ENCODE measurements at places on chromosomes 1 and 21. TPM values are rescaled to one million over a fixed set of nuclear protein-coding genes. Genes with fewer than 3 reads are reported as not detected.

- H3K27me3 ChIP-seq, result peaks cover 6% of the 10 kb centered on the region
- no peaks in the 10 kb centered on the region for H3K36me3 ChIP-seq
- H3K4me3 ChIP-seq, result no peak overlapping the region
- H3K4me1 ChIP-seq, result no peaks in the 10 kb centered on the region
- no peak overlapping the region for H3K27ac ChIP-seq
Observed at GRCh38 chr1:53731779-53732305, 7.1 kb downstream of the GLIS1 start.

DNA sequence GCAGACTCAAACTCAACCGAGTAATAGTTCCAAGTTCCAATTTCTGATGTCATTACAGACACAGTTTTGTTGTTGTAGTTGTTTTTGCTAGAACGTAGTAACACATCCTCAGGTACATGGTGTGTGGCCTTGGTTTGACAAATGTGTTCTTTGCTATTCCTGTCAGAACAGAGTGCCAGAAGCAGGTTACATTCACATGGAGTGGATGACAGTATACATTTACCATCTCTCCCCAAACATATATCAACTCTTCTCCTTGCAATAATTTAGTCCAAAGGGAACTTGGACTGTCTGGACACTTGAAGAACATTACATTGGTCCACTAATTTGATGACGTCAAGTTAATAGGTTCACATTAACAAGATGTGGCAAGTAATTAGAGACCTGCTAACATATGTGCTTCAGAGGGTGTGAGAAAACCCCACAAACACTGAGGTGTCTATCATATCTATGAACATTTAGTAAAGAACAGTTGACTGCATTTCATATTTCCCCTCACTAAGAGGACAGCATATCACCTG lies 44.6 kb upstream of the ZBTB18 start:
- no peak overlapping the region for H3K4me3 ChIP-seq
- H3K4me1 ChIP-seq, result no peaks in the 10 kb centered on the region
- no peak overlapping the region for H3K27ac ChIP-seq

DNA sequence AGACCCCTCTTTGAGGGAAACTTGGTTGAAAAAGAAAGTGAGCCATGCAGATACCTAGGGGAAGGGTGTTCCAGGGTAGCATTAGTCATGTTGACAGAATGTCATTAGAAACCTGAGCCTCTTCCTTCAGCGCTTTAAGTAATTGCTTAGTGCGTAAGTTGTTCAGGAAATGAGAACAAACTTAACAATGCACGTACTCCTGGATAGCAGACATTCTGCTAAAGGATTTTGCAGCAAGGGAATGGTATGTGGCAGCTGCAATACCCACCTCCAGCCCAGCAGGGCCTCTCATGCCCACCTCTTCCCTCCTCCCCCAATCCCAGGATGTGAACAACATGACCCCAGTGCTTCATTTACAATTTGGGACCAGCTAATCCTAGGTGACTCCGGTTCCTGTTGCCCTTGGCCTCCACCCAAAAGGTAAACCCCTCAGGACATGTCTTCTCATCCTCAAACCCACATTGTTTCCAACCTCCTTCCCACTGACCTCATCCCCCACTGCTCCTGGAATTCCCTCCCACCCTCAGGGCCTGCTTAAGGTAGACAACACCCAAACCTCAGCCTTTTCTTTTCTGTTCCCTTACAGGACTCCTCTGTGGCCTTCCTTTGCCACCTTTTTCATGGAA lies 98.0 kb upstream of the BCAR3 start:
- no peaks in the 10 kb centered on the region for H3K4me1 ChIP-seq
- H3K4me3 ChIP-seq, result no peak overlapping the region
- H3K27me3 ChIP-seq, result no peaks in the 10 kb centered on the region
- H3K36me3 ChIP-seq, result no peaks in the 10 kb centered on the region
- no peak for DNase-seq
- H3K27ac ChIP-seq, result no peak overlapping the region

GRCh38 chr21:35603494-35603893 lies 456.8 kb downstream of the SETD4 start:
- no peaks in the 10 kb centered on the region for H3K27me3 ChIP-seq
- H3K4me1 ChIP-seq, result no peaks in the 10 kb centered on the region
- no peaks in the 10 kb centered on the region for H3K36me3 ChIP-seq
- no peak for DNase-seq

DNA sequence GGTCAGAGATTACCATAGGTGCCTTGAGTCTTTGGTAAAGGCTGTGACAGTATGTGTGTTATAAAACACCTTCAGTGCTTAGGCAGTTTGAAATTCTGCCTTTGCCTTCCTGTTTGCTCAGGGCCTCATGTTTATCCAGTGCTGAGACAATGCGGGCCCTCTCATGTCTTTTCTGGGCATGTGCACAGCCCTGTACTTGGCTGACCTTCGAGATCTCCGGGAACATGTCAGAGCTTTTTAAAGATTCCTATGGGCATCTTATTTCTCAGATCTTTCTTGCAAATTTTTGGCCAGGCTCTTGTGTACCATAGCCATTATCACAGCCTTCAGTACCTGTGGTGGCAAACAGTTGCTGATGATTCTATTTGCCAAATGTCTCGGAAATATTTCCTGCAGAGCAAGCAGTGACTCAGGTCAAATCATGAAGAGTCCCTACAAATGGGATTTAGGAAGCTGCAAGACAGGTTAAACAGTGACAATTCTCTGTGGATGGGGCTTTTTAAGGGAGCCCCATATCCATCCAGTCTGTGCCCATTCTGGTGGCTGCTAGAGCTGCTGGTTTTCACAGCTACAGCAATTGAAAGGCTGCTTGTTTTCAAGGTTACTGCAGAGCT lies 42.1 kb downstream of the HOOK1 start:
- no peaks in the 10 kb centered on the region for H3K4me1 ChIP-seq
- no peak overlapping the region for H3K27ac ChIP-seq
- DNase-seq, result no peak
- H3K36me3 ChIP-seq, result no peaks in the 10 kb centered on the region
- H3K27me3 ChIP-seq, result no peaks in the 10 kb centered on the region
- no peak overlapping the region for H3K4me3 ChIP-seq

DNA sequence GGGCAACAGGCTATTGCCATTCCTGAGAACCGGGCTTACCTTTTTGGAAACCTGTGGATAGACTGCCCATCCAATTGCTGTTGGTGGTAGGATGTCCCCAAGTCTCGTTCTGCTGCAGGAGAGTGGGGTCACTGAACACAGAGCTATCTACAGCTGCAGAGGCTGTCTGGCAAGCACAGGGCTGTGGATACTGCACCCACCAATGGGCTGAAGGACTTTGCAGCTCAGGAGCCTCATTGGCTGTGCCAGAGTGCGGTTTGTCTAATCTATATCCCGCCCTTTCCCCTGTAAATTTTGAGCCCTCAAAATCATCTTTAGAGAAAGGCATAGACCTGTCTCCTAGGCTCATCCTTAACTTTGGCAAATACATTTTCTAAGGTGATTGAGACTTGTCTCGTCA lies 15.3 kb downstream of the RNF187 start:
- H3K27ac ChIP-seq, result no peak overlapping the region
- DNase-seq, result no peak
- H3K4me1 ChIP-seq, result peaks cover 12% of the 10 kb centered on the region

GRCh38 chr1:37634244-37634991 lies at the start of gene RSPO1:
Gene RSPO1 (minus strand): TSS chr1:37634892. CDS start chr1:37629661, 5,231 bp downstream.
- H3K36me3 ChIP-seq, result no peaks in the 10 kb centered on the region
- no peak for DNase-seq

GRCh38 chr1:236451796-236452373 lies 57.8 kb downstream of the EDARADD start:
- no peaks in the 10 kb centered on the region for H3K4me1 ChIP-seq
- H3K27me3 ChIP-seq, result no peaks in the 10 kb centered on the region
- no peaks in the 10 kb centered on the region for H3K36me3 ChIP-seq
- no peak for DNase-seq

DNA sequence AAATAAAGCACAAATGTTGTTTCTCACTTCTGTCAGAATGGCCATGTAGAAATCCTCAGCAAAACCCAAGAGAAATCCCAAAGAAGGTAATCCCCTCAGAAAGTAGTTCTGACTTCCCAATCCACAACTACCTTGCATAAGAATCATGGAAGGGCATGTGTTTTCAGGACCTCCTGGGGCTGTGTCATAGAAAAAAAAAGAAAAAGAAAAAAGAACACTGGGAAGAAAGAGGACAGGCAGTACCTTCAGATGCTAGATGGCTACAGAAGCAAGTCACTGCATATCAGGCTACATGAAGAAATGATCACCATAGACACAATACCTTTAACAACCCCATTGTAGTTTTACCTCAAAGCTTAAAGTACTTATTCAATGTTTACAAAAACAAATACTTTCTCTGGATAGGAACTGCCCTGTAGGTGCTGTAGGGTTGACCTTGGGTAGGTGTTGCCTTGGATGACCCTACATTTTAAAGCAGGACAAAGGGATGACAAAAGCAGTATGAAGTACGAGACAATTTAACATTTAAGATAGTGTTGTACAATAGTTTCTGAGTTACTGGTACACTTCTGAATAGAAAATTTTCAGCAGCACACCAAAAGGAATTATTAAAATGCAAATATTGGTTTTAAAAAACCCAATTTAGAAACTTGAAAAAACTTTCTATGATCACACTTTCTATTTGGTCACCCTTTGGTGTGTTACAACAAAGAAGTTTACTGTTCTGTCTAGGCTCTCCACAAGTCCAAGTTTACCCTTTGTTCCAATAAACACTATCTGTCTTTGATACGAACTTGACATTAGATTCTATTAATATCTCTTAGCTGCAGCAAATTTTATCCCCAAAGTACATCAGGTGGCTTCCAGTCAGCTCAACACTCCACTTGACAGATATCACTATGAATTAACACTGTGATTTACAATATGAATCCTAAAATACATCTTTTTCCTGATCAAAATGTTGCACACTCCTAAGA lies 5.0 kb downstream of the TRIT1 start:
- no peaks in the 10 kb centered on the region for H3K36me3 ChIP-seq
- DNase-seq, result no peak

DNA sequence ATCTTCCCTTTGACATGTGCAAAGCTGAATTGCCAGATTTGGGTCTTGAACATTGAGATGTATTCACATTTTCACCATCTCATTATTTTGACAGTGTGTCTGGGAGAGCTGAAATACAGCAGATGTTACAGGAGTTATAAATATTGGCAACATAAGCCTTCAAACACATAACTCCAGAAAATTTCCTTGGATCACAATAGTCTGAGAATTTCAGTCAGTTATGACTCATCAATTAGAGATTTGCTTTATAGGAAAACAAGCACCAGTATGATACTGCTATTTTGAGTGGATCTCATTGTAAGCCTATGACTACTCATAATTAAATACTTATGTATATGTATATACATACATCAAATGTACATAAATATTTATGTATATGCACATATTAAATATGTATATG lies 1171.8 kb downstream of the AMY1C start:
- H3K27ac ChIP-seq, result no peak overlapping the region
- H3K4me3 ChIP-seq, result no peak overlapping the region
- no peak for DNase-seq
- no peaks in the 10 kb centered on the region for H3K4me1 ChIP-seq
- no peaks in the 10 kb centered on the region for H3K36me3 ChIP-seq
- no peaks in the 10 kb centered on the region for H3K27me3 ChIP-seq

DNA sequence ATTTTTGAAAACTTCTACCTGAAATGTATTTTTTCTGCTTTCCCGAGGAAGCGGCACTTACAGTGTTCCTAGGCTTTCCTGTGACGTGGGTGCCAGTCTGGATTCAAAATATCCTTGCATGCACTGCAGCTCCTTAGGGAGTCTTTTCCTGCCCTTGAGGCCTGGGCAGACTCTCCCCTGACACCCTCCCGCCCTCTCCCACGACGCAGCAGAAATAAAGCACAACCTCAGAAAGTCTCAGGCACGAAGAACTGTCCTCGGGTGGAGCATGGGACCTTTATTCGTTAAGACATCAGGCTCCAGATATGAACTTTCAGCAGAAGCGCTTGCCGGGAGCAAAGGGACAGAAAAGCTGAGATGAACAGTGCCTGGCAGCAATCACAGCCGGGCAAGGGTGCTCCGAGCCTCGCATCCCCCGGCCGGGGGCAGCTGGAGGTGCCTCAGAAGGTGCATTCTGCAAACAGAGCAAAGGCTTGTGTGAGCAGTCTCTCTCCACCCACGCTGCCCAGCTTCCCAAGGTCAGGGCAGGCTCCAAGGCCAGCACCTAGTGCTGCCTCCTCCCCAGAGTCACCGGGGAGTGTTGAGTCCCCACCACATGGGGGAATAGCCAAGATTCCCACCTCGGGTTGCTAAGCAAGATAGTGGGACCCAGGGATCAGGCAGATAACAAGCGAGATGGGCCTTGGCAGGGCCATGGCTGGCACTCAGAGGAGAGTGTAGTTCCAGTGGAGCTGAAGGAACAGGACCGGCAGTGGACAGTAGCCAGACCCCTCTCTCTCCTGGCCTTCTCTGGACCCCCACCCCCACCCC lies 3.2 kb downstream of the TFF3 start:
- peaks cover 18% of the 10 kb centered on the region for H3K4me1 ChIP-seq
- DNase-seq, result no peak
- no peak overlapping the region for H3K27ac ChIP-seq
- H3K27me3 ChIP-seq, result peaks cover 7% of the 10 kb centered on the region
- H3K4me3 ChIP-seq, result no peak overlapping the region

DNA sequence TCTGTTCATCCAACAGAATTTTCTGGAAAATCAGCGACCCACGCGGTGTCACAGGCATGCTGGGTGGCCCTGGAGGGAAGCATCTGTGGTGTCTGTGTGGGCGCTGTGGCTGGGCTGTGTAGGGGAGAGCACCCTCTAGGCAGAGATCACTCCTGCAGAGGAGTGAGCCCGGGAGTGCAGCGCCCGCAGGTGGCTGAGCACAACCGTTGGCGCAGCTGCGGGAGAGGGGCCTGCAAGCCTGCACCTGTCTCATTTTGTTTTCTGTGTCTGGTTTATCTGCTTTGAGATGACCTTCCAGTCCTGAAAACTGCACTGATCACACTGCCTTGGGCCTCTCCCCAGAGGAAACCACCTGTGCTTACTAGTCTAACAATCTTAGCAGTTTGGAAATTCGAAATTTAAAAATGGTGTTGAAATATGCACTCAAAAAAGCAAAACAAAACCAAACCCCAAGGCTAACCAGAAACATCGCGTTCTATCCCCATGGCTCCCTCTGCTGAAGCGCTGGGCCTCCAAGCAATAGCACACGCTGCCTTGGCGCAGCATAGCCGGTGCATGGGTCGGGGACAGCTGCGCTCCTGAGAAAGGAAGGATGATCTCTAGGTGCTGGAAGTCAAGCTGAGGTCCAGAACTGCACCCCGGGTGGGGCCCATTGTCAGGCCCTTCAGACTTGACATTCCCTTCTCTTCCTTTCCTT lies 4.8 kb downstream of the FAM3B start:
- DNase-seq, result no peak
- H3K27me3 ChIP-seq, result peaks cover 15% of the 10 kb centered on the region
- no peak overlapping the region for H3K4me3 ChIP-seq
- no peak overlapping the region for H3K27ac ChIP-seq

The TMOD4 gene
- total RNA-seq, result not detected

The CNTN2 gene
- not detected for total RNA-seq

The GPATCH4 gene
- 22.4 TPM for total RNA-seq

The RGS13 gene
- 4.7 TPM for total RNA-seq

The KAZN gene
- 33.5 TPM for total RNA-seq

The LHX8 gene
- total RNA-seq, result not detected
